ENCODE measurements at places on chromosomes 12 and 14.

- DNase-seq = no peak
Observed at GRCh38 chr12:114674251-114675047, 9.5 kb downstream of the TBX3 start.

GRCh38 chr14:99707420-99707819 is 23.3 kb downstream of the CYP46A1 start:
- no peak for DNase-seq

- DNase-seq = no peak
Observed at GRCh38 chr12:49698619-49699545, 8.3 kb downstream of the FMNL3 start.

GRCh38 chr14:91580876-91581577 is 70.9 kb upstream of the PPP4R3A start:
- DNase-seq = no peak

- no peak for DNase-seq
Observed at GRCh38 chr12:103973909-103974308, 8.2 kb downstream of the TDG start.

Measured in stimulated activated CD4-positive, alpha-beta T cell treated with anti-CD3 and anti-CD28 coated beads, TNF-alpha, amount 100 ng/mL, for 48 hours (primary cell).